MCF 10A (cell line): ENCODE measurements at places on chromosomes 12 and 14. TPM values are rescaled to one million over a fixed set of nuclear protein-coding genes. Genes with fewer than 3 reads are reported as not detected.
A peak's percentile ranks its signal among the peaks of the same experiment; 100 is the strongest.

AJUBA gene
- 82.1 and 138 TPM in 2 replicates for total RNA-seq

DNA sequence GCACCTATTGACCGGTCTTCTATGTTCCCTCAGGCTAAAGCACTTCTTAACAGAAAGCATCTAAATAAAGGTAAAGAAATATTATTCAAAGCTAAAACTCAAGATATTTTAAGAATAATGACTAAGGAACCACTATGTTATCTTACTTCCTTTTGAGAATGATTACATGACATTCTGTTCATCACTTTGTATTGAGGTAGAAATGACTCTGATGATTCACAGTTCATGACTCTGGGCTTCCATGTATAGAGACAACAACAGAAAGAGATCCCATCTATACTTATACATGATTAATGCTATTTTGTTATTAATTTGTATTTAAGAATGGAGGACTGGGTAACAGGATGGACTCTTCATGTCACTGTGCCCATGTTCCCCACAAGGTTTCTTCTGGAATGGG is 218.3 kb upstream of the OR4E1 start:
- no peak for DNase-seq

SALL2 gene
- total RNA-seq, result 0.05 and 0.09 TPM in 2 replicates

DNA sequence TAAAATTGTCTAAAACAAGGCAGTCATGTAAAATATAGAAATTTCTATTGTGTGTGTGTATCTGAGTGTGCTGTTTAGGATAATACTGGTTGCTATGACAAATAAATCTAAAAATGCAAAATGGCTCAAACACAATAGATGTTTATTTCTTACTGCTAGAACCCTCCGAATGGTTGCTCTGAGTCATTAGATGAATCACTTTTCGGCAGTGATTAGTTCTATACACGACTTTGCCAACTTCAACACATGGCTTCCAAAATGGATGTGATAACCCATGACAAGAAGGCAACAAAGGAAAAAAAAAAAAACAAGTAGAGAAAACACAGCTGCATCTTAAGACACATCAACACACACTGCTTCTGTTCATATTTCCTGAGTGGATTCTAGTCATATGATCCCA is 729.2 kb downstream of the AACS start:
- peak; percentile 57 for DNase-seq

GRCh38 chr14:67151082-67151666 is 38.1 kb upstream of the GARIN2 start:
- peak; percentile 5 for DNase-seq

OVCH1 gene
- total RNA-seq, result 1.9 and 4.0 TPM in 2 replicates

- DNase-seq, result peak; percentile 32
Measured at GRCh38 chr12:76764856-76765255, 941 bp downstream of the ZDHHC17 start.

DNA sequence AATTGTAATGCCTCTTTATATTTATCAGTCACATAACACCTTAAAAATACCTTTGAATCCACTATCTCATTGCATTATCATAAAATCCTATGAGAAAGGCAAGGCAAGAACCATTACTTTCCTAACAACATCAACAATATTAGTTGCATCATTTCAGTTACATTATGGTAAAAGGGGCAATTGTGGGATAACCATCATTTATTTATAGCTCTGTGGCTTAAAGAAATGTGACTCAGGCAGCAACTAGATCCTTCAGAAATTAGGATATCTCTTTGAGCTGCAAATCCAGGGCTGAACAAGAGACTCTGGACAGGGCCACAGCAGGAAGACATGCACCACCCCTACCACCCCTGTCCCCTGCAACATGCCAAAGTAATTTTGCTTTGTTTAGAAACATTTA is 36.4 kb downstream of the EPS8 start:
- no peak for DNase-seq

TOMM20L gene
- total RNA-seq, result not detected in 2 replicates

GRCh38 chr14:101926620-101927019 is 37.8 kb upstream of the DYNC1H1 start:
- DNase-seq, result no peak

PRB2 gene
- total RNA-seq, result not detected in 2 replicates

- peak; percentile 27 for DNase-seq
Measured at GRCh38 chr12:130916241-130916911, 37.3 kb upstream of the ADGRD1 start.

DNA sequence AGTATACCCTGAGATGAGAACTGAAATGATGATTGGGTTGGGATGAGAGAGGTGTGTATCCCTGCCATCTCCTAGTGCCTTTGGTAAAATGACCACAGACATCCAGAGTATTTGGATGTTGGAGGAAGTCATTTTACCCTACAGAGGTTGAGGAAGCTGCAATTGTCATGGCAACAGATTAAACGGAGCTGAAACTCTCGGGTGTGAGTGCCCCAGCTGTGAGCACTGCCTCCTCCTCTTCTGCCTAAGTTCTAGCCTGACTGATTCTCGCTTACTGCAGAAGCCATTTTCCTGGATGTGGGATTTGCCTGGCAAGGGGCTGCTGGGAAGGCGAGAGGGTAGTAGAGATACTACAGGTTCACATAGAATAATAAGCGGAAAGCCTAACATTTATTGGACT is 10.3 kb upstream of the PPP4R4 start:
- DNase-seq, result no peak

SUPT16H gene
- total RNA-seq, result 97.0 and 98.3 TPM in 2 replicates

GRCh38 chr14:45070215-45070614 is 13.7 kb upstream of the PRPF39 start:
- no peak for DNase-seq

DNA sequence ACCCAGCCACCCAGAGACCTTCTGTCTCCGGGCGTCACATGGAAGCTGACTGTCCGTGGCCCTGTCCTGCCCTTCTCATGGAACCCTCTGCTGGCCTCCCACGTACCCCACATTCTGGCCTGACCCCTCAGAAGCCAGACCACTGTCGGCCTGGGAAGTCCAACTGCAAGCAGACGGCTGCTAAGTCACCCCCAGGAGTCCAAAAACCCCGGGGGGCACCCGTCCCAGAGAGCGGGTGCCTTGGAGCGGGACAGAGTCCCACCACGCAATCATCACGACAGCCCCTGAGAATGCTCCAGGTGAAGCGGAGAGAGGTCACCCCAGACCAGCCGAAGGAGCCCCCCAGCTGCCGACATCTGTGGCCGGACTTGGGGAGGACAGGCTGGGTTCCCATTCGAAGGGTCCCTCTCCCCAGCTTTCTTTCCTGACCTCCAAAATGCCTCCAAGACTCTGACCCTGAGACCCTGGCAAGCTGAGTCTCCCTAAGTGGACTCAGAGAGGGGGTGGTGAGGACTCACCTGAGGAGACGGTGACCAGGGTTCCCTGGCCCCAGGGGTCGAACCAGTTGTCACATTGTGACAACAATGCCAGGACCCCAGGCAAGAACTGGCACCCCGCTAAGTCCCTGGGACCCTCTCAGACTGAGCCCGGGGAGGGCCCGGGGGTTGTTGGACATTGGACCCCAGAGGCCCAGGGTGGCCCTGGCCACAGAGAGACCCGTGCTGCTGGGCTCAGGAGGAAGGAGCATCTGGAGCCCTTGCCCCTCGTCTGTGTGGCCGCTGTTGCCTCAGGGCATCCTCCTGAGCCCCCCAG is 337.1 kb downstream of the TMEM121 start:
- no peak for DNase-seq

GRCh38 chr12:109144224-109144623 is 27.8 kb downstream of the ACACB start:
- DNase-seq, result no peak

DNA sequence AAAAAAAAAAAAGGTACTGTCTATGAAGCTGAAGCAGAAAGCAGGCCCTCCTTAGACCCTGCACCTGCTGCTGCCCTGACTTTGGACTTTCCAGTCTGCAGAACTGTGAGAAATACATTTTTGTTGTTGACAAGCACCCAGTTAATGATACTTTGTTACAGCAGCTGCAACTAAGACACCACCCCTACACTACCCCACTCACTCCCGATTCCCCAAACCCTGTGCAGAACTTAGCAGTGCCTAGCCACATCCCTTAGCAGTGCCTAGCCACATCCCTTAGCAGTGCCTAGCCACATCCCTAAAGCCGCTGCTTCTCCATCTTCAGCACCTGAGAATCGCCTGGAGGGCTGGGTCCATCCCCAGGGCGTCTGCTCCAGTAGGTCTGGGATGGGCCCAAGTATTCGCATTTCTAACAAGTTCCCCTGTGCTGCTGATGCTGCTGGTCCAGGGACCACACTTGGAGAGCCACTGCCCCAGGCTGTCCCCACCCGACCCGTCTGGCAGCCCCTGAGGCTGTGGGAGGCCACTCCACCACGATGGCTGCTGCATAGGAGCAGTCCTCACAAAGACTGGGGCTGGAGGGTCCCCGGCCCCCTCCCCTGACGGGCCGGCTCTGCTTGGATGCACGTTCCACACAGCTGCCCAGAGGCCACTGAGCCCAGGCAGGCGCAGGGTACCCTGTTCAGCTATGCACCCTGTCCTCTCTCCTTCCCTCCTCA is 10.8 kb upstream of the PPP1R13B start:
- DNase-seq, result no peak

KRT3 gene
- not detected in 2 replicates for total RNA-seq

DNA sequence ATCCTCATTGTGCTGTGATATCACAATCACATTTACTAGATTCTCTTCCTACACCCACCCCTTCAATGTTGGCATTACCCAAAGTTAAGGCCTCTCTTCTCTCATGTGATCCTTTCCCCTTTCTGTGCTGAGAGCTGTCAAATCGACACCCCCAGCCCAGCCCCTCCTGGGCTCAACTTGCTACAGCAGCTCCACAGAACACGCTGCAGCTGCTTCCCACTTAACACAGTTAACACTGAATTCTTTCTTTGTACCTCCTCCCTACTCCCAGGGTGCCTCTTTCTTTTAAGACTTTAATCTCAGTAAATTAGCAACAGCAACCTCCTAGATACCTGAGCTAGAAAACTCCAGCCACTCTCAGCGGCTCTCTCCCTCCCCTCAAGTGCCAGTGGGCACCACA is 17.8 kb downstream of the SPTB start:
- DNase-seq, result no peak

GRCh38 chr14:53285821-53286220 is 132.7 kb upstream of the DDHD1 start:
- peak; percentile 34 for DNase-seq

NAV3 gene
- 7.1 and 8.4 TPM in 2 replicates for total RNA-seq

DNA sequence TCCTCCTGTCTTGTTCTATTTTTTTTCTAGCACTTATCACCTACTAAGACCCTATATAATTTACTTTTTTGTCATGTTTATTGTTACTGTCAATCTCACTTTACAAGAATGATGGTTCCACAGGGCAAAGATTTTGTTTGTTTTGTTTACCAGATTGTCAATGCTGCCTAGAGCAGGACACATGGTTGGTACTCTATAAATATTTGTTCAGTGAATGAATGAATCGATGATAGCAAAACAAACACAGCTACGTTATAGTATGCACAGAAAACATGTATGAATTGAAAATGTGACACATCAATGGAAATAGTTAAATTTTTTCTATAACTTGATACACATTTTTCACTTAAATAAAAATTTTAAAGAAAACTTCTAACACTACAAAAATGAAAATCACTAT is 67.1 kb upstream of the KRR1 start:
- no peak for DNase-seq

MANSC4 gene
- total RNA-seq, result not detected in 2 replicates

DNA sequence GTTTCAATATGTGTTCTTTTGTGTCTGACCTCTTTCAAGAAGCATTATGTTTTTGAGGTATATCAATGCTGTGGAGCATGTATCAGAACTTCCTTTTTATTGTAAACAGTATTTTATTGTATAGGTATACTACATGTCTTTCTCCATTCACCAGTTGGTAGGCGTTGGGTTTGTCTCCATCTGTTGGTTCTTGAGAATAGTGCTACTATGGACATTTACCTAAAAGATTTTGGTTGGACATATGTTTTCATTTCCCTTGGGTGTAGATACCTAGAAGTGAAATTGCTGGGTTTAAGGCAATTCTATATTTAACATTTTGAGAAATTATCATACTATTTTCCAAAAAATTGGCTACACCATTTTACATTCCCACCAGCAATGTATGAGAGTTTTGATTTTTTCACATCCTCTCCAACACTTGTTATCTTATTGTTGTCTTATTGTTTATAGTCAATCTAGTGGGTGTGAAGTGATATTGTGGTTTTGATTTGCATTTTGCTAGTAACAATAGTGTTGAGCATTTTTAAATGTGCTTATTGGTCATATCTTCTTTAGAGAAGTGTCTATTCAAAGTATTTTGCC is 409.2 kb downstream of the IPO8 start:
- peak; percentile 59 for DNase-seq

ARHGDIB gene
- 2.3 and 7.7 TPM in 2 replicates for total RNA-seq

DNA sequence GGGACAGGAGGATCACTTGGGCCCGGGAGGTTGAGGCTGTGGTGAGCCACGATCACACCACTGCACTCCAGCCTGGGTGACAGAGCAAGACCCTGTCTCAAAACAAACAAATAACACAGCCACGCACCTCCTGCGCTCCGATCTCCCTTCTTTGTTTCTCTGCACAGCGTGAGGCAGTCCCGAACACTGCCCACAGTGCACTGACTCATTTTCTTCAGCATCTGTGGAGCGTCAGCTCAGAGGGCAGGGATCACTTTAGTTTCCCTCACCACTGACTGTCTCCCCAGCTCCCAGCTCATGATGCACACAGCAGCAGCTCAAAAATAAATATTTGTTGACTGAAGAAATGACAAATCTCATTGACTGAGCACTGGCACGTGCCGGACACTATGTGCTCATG is 883 bp upstream of the MYL2 start:
- DNase-seq, result peak; percentile 36

- DNase-seq, result peak; percentile 54
Measured at GRCh38 chr12:2783936-2784600, 10.7 kb upstream of the FKBP4 start.

DNA sequence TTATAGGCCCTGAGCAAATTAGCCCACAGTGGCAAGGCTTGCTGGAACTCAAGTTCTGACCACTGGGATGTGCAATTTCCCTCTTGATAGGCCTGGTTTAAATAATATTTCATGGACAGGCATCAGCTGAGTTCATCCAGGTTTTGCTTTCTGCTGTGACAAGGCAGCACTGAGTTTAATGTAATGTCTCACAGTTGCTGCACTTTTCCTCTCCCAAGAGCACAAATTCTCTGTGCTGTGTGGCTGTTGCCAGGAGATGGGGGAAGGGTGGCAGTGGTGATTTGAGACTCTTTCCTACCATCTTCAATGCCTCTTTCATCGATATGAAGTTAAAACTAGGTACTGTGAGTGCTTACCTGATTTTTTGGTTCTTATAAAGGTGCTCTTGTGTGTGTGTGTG is 272.8 kb upstream of the STXBP6 start:
- DNase-seq, result no peak

- DNase-seq, result no peak
Measured at GRCh38 chr12:106915635-106916026, 40.1 kb upstream of the TMEM263 start.

- DNase-seq, result no peak
Measured at GRCh38 chr12:13900718-13901117, 80.7 kb downstream of the GRIN2B start.

RPL10L gene
- not detected in 2 replicates for total RNA-seq

FIGNL2 gene
- total RNA-seq, result not detected in 2 replicates

- no peak for DNase-seq
Measured at GRCh38 chr12:5461966-5462365, 30.1 kb downstream of the NTF3 start.

SOCS2 gene
- 38.7 and 44.9 TPM in 2 replicates for total RNA-seq
